LoVo (cell line): ENCODE measurements at places on chromosomes 1 and 21.

DNA sequence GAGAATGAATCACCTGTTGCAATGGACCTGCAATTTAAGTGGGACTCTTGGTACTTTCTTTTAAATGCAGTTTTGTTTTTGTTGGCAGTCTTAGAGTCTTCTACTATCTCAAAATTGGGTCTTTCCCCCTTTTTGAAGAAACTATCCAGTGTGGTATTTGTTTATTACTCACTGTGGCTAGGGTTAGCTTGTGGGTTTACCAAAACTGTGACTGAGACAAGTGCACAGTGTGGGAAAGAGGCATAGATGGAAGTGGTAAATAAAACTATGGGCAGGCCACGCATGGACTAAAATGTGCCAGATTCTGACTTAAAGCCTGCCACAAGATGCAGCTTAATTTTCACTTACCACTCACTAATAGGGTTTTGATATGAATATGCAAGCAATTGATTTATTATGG lies 1441.7 kb downstream of the PLA2G4A start:
- DNase-seq, result no peak

DNA sequence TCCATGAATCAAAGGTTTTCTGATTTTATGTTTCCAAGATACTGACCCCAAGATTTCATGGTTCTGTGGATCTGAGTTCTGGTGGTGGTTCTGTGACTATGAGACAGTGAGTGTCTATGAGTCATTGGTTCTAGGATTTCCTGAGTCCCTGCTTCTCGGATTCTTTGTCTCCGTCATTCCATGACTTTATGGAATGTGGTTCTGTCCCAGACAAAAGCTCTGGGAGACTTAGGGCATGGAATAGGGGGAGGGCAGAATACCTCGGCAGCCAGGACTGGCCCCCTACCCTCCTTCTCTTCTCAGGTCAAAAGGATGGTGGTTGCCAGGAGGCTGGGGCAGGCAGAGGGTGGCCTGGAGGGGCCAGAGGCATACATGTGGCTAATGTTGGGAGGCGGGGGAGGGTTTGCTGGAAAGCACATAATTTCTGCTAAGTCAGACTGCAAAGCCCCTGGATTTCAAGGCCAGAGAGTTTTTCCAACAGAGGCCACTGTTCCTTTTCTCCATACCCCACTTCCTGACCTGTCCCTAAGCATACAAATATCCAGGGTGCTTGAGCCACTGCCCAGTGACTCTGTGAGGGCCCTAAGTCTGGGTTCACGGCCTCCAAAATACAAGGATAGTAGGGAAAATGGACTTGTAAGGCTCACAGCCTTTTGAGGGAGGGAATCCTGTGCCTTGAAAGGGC lies 17.2 kb downstream of the CDCP2 start:
- no peak for DNase-seq

GRCh38 chr21:39078322-39079065 lies 104.8 kb downstream of the PSMG1 start:
- DNase-seq, result no peak

DNA sequence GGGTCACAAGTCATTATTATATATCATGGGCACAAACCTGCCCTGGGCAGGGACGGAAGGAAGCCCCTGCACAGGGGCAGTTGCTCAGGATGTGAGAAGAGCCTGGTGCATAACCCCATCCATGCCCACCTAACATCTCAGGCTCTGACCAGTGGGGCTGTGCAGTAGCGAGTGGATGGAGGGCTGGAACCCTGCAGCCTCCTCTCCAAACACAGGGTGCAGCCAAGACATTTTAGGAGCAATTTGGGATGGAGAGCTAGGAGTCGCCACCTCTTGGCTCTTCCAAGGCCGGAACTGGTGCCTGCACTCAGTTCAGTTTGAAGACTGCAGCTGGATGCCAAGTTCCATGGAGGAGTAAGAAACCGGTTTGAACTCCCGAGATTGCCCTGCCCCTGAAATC lies 2.8 kb downstream of the MX1 start:
- DNase-seq, result no peak

- DNase-seq, result no peak
Measured at GRCh38 chr1:177287994-177288393, 117.2 kb downstream of the BRINP2 start.

GRCh38 chr1:219433001-219433400 lies 179.9 kb downstream of the ZC3H11B start:
- DNase-seq, result no peak

GRCh38 chr21:34129039-34129891 lies 55.9 kb downstream of the MRPS6 start:
- DNase-seq, result no peak

DNA sequence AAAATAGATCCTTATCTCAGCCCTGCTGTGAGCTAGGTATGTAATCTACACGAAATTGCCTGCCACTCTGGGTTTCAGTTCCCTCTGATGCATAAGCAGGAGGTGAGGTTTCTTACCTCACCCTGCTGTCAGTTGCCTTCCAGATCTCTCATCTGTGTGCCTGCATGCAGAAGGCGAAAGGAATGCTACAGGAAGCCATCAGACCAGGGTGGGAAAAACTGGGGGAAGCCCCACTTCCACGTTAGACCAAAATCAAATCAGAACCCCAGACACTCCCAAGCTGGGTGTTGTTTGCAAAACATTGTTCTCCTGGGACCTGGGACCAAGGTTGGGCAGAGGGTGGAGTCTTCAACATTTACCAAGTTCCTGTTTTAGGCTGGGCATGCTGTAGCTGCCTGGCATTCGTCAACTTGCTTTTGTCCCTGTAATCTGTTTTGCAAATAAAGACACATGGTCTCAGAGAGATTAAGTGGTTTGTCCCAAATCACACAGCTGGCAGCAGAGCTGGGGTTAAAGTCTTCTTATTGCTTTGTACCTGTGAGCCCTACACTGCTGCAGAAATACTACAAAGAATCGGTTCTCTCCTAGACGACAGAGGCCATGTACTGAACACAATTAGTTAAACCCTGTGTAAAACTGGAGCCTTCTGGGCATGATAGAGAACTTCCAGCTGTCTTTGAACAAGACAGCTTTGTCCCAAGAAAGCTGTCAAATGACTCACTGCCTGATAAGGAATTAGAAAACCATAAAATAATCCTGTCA lies 389.7 kb upstream of the RUNX1 start:
- peak; percentile 1 for DNase-seq

DNA sequence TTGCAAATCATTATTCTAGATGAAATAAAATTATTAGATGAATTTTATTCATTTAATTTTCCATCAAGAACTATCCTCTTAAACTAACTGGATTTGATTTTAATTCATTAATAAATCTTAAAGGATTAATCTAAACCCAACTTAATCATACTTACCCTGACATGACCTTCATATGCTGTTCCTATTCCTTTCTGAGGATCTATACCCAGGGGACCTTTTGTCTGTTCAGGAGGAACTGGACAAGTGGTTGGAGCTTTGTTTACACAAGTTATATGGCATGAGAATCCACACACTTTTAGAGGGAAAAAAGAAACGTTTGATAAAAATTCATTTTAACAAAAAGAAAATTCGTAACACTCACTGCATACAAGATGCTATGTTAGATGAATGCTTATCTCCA lies 95.2 kb downstream of the COQ8A start:
- no peak for DNase-seq

DNA sequence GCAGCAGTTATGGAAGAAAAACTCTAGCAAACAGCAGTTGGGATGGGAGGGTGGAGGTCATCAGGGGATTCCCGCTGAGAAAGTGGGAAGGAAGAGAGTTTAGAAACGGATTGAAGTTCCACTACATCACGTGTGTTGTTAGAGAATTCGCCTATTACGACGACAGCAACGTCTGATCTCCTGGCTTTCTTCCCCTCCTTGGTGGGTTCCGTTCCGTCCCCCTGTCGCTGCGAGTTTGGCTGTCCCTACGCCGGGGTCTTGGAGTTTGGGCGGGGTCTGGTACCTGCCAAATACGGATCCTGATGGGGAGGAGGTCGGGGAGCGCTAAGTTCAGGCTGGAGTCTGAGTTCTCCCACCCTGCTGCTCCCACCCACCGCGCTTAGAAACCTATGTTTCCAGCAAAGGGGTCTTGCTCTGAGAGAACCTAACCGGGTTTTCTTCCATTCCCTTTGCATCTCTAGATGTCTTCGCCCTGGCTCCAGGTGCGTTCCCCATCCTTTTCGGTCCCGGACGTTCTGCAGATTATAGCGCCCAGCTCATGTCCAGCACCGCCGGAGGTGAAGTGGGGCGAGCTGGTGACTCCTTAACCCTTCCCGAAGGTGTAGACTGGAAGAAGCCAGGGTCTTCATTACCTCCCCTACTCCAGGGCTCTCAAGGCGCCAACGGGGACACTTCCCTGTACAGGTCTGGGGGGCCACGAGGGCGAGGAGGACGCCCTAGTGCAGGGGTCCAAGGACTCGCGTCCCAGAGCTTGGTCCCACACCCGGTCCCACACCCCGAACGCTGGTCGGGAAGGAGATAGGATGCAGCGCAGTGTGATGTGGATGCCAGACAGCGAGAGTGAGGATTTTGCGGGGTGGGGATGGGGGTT lies 641 bp upstream of the KCNK2 start:
- DNase-seq, result no peak

DNA sequence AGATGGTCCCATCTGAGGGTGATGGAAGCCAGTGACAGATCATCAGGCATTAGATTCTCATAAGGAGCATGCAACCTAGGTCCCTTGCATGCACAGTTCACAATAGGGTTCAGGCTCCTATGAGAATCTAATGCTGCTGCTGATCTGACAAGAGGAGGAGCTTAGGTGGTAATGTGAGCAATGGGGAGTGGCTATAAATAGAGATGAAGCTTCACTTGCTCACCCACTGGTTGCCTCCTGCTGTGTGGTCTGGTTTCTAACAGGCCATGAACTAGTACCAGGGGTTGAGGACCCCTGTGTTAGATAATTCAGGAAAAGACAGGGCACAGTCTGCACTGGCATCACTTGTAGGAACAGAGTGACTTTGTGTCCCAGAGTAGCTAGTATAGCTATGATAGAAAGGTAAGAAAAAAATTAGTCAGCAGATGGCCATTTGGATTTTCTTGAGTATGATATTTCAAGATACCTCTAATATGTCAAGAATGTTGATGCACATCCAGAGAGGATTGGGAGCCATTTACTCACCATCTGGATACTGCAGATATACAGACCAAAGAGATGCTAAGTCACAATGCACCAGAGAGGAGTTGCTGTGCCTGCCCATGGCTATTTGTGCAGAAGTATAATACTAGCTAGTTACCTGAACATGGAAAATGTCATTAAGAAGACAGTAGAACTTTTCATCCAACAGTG lies 53.6 kb downstream of the ADCY10 start:
- DNase-seq, result no peak

DNA sequence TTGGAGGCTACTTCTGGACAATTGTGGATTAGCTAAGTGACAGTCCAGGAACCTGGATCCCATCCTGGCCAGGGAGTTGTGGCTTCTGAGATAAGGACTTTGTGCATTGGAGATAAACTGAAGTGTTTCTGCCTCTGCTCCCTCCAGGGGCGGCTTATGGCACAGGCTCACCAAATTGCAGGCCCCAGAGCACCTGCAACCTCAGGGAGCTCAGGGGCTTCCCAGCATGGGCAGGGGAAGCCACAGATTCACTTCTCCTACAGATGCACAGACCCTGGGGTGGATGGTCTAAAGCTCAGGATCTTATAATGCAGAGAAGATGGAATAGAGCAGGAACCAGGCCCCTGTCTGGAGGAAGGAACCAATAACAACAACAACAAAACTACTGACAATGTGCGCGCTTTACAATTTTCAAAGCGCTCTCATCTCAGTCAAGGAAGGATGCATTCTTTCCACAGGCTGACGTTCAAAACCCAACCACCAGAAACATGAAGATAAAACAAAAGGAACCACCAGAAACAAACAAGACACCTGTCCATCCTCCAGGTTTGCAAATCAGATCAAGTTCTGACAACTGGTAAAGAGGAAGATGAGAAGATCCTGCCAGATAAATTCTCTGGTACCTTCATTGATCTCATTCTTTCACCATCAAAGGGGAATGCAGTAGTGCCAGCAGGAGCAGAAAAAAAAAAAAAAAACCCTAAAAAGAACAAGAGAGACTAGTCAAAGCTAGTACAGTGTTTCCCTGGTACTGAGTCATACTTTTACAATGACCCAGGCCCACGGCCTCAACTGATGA lies 121.0 kb upstream of the IRF2BP2 start:
- DNase-seq, result no peak

GRCh38 chr1:224338150-224338838 lies 8.3 kb upstream of the NVL start:
- no peak for DNase-seq

- DNase-seq, result no peak
Measured at GRCh38 chr1:86498281-86498680, 29.6 kb downstream of the CLCA1 start.

DNA sequence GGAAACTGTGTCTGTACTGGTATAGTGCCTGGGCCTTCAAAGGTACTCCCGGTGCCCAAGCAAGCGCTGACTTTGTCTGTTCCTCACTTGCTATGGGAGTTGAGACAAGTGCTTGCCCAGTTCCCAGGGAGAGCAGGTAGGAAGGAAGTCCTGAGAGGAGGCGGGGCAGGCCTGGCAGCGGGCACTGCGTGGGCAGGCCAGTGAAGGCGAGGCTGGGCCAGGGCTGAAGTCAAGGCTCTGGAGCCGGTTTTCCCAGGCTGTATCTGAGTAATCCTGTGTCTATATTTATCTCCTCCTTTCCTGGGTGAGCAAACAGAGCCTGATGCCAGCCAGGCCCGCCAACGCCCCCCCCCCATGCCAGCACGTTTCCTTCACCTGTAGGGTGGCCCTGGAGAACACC lies 15.9 kb upstream of the EDN2 start:
- DNase-seq, result no peak

GRCh38 chr1:201882665-201883132 lies 6.0 kb upstream of the SHISA4 start:
- peak; percentile 30 for DNase-seq

GRCh38 chr1:182664296-182664695 lies 20.1 kb downstream of the RGS8 start:
- no peak for DNase-seq
